Activated CD8-positive, alpha-beta memory T cell treated with anti-CD3 and anti-CD28 coated beads for 1 hour (primary cell): ENCODE measurements at places on chromosomes 12 and 14.
A peak's percentile ranks its signal among the peaks of the same experiment; 100 is the strongest.

- no peak for DNase-seq
Observed at GRCh38 chr12:66763467-66763866, 84.6 kb upstream of the GRIP1 start.

GRCh38 chr14:21543521-21543960, 17.4 kb upstream of the SALL2 start:
- DNase-seq: no peak

GRCh38 chr14:95098984-95099599, 58.2 kb downstream of the DICER1 start:
- DNase-seq: peak; percentile 8

- no peak for DNase-seq
Observed at GRCh38 chr12:43169115-43169681, 382.8 kb downstream of the ADAMTS20 start.

GRCh38 chr14:23259426-23259825, 21.7 kb downstream of the RNF212B start:
- no peak for DNase-seq

DNA sequence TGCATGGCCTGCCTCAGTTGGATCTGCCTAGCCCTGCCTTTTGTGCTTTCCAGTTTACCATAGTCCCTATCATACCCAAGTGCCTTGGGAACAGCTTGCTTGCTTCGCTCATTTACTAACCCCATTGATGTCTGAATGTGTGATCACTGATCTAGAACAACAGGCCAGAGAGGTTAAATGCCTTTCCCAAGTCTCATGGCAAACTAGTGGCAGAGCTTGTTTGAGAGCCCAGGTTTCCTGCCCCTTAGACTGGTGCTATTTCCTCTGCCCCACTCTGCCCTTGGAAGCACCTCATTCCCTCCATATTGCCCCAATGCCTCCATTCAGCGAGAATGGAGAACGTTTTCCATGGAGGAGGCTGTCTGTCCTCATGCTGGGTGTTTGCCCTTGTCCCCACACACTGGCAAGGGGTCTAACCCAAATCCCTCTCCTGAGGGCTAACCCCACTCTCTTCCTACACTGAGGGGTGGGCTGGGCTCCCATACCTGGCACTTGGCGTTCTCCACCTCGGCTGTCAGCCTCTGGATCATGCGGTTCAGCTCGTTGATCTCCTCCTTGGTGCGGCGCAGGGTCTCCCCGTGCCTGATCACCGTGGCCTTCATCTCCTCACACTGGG, 19.8 kb downstream of the KRT7 start:
- no peak for DNase-seq
